ENCODE measurements at places on chromosomes 2 and 18.

DNA sequence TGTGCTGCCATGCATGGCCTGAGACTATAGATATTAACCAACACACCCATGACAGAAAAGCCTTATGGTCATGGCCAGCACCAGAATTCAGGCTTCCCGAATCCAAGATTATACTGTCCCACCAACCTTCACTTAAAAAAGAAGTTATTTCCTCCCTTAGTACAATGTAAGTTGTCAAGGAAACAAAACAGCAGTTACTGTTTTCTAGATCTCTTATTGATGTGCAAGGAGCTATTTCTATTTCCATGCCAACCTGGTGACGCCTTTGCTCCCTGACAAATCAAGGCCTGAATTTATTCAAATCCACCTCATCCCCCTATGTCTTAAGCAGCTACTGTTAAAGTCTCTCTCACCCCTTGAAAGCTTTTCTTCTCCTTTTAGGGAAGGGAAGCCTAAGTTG lies 249.3 kb downstream of the ZNF521 start:
- no peak for DNase-seq

- no peak for DNase-seq
These were observed 75.2 kb downstream of the TMEFF2 start for GRCh38 chr2:192119536-192119935.

GRCh38 chr2:85547859-85548607 lies 9.1 kb downstream of the MAT2A start:
- no peak for DNase-seq

DNA sequence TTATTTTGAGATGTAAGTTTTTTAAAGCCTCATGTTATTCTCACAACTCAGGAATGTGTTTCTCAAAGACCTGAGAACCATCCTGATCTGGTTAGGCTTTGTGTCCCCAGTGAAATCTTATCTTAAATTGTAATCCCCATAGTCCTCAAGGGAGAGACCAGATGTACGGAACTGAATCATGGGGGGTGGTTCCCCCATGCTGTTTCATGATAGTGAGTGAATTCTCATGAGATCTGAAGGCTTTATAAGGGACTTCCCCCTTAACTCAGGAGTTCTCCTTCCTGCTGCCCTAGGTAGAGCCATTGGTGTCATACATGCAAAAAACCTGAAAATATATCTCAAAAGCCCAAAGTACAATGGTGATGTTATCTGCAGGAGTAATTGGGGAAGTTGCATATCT lies 836.7 kb downstream of the CBLN2 start:
- no peak for DNase-seq

DNA sequence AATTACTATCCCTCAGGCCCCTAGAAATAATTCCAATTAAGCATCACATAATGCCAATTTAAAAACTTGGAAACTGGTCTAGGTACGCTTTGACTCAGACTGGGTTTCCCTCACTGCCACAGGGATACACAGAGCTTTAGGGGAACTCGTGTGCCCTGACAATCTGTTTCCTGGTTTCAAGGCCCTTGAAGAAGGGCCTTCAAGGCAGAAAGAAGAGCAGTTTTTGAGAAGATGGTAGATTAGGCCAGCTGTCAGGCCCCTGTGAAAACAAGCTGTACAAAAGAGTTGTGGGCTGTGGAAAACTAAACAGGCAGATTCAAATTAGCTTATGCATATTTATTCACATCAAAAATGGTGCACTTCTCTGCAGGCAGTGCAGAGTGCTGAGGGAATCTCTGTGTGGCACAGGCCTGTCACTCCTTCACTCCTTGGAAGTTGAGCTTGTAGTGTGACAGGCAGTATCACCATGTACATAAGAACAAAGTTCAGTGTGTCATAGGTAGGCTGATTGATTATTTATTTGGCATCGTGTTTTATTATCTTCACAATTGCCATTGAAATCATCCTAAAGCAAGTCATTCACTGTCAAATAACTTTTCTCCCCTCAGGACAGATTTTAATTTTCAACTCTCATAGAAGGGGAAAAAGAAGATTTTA lies 614.4 kb upstream of the GYPC start:
- no peak for DNase-seq

- DNase-seq: no peak
These were observed 162.3 kb upstream of the TRIB2 start for GRCh38 chr2:12554224-12555011.

GRCh38 chr18:27656905-27657304 lies 471.8 kb upstream of the CHST9 start:
- no peak for DNase-seq

GRCh38 chr2:144702051-144702450 lies 182.1 kb upstream of the ZEB2 start:
- DNase-seq: no peak

GRCh38 chr2:20065885-20066602 lies 14.6 kb upstream of the LAPTM4A start:
- no peak for DNase-seq

- DNase-seq: no peak
These were observed 28.8 kb upstream of the TBC1D8 start for GRCh38 chr2:101179982-101180381.

GRCh38 chr2:225532096-225532495 lies 132.6 kb downstream of the NYAP2 start:
- DNase-seq: no peak

DNA sequence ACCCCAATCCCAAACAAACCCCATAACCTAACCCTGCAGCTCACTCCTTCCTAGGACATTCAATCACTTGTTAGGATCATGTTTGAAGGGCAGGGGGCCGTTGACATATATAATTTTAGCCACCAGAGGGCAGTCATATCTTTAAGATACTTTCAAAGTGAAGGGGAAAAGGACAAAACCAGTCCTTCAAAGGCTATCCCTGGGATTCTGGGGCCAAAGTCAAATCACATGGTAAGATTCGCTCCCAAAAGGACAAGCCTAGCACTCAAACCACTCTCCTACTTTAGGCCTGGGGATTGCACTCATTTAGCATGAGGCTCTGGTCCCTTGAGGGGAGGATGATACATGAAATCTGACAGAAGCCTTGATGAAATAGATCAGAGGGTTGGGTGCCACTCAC lies 44.6 kb downstream of the HAUS1 start:
- DNase-seq: peak; percentile 74

DNA sequence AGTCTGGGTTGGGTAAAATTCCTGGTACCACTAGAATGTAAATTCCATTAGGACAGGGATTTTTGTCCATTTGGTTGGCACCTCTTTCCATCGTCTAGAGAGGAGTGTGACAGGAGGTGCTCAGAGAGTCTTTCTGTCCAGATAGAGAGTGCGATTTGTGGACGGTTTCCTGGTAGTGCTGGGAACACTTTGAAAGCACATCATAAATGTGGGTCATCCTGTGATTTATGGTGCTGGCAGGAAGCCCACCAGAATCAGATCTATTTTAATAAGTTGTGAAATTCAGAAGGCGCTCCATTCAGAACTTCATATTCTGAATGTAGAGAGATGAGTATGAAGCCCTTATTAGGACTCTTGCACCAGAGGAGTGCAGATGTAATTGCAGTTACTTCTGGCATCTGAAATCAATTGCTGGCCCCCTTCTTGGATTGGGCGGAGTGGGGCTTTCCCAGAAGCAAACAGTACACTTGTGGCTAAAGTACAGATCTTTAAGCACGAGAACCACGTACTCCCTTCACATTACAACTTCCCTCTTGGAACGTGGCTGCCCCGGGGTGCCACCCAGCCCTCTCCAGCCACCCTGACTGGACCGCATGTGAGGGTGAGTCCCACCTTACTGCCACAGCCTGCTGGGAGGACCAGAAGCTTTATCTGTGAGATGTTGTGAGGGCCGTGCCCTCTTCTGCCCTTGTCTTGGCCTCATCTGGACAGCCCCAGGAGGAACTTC lies 243.2 kb downstream of the MYO3B start:
- DNase-seq: no peak

DNA sequence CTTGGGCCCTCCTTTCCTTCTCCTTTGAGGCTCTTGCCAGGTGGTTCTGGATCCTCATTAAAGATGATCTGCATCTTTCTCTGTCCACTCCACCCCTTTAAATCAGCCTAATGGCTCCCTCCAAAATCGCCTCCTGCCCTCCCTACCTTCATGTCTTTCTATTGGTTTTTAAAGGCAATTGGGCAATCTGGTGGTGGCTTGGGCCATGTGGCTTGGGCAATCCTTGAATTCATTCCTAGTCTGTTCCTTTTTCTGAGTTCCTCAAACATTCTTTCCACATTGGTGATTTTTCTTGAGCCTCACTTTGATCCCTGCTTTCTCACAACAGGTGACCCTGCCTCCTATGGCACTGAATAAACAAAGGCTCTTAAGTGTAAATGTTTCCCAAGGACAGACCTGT lies 266.2 kb upstream of the REV1 start:
- no peak for DNase-seq

GRCh38 chr2:25814681-25815080 lies 63.6 kb downstream of the ASXL2 start:
- DNase-seq: no peak

- DNase-seq: no peak
These were observed 296.5 kb downstream of the MTX2 start for GRCh38 chr2:176565641-176566323.

- no peak for DNase-seq
These were observed 95.6 kb downstream of the NDUFA10 start for GRCh38 chr2:239929504-239929903.

- peak; percentile 43 for DNase-seq
These were observed 7.7 kb upstream of the TTC39C start for GRCh38 chr18:24006712-24007313.

GRCh38 chr2:80621656-80622055 lies 317.1 kb upstream of the LRRTM1 start:
- no peak for DNase-seq

GRCh38 chr2:121324601-121325000 lies 39.6 kb upstream of the TFCP2L1 start:
- DNase-seq: no peak

DNA sequence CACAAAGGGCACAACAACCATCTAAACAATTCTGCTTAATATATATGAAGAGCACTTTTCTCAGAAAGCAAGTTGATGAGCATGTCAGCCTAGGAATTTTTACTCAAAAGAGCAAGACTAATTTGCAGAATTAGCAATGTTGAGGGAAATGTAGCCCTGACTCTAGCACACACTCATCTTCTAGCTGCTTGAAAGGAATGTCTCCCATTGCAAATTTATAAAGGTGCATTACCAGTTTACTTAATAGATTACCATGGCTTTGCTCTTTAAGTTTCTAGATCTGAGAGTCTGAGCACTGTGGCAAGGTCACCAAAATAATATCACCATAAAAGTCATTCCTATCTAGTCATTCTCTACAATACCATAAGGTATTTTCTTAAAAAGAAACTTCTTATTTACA lies 40.8 kb downstream of the USP40 start:
- DNase-seq: no peak

GRCh38 chr2:205889114-205889513 lies 196.9 kb downstream of the INO80D start:
- no peak for DNase-seq

GRCh38 chr2:59314031-59314766 lies 1073.1 kb upstream of the FANCL start:
- DNase-seq: no peak

DNA sequence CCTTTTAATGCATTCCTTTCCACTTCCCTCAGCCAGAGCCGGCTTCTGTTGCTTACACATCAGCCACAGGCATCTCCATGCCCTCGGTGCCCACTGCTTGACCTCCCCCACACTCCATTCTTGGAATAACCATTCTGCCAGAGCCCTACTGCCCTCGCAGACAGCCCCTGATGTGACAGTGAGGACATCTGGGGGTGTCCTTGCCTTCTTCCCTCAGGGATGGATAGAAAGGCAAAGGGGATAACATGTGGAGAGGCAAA lies 6.4 kb upstream of the NPPC start:
- DNase-seq: no peak

DNA sequence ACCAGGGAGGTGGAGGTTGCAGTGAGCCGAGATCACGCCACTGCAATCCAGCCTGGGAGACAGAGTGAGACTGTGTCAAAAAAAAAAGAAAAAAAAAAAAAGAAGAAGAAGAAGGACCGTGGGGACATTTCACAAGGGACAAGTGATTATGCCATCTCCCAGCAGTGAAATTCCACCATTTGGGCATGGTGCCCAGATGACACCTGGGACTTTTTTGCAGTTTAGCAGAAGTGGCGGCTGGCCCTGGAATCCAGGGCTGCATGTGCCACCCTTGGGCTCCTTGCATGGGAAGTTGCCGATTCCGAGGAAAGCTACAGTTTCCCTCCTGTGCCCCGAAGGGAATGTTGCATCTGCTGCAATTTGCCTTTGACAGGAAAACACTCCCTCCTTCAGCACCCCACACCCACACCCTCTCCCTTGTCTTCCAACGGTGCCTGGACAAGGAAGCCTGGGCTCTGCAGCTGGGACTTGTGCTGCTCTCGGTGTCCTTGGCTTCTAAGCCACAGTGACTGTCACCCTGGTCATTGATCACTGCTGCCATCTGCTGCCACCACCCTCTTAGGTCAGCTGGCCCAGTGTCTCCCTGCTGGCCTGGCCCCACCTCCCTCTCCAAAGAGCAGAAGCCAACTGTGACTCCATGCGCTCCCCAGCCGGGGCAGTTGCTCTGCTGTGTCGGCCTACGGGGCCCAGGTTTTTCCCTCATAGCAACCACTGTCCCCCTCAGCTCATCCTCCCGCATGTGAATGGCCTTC lies 56.4 kb upstream of the LRRC30 start:
- DNase-seq: no peak

DNA sequence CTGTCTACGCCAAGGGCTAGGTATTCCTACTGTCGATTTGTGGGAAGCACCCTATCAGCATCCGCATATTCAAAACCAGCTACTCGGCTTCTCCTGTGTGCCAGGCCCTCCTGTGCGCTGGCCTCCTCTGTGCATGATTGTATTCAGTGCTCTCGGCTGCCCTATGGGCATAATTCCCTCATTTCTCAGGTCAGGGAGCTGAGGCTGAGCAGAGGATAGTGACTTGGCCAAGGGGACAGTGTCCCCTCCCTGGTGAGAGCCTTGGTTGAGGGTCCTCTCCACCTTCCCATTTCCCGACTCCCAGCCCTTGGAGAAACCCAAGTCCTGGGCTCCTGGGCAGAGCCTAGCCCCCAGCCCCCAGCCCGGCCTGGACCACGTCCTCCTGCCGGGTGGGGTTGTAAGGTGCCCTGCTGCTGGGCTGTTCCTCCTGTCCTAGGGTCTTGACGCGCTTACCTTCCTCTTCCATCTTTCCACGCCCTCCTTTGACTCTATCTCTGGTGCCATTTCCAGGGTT lies 6.3 kb upstream of the HS6ST1 start:
- no peak for DNase-seq

DNA sequence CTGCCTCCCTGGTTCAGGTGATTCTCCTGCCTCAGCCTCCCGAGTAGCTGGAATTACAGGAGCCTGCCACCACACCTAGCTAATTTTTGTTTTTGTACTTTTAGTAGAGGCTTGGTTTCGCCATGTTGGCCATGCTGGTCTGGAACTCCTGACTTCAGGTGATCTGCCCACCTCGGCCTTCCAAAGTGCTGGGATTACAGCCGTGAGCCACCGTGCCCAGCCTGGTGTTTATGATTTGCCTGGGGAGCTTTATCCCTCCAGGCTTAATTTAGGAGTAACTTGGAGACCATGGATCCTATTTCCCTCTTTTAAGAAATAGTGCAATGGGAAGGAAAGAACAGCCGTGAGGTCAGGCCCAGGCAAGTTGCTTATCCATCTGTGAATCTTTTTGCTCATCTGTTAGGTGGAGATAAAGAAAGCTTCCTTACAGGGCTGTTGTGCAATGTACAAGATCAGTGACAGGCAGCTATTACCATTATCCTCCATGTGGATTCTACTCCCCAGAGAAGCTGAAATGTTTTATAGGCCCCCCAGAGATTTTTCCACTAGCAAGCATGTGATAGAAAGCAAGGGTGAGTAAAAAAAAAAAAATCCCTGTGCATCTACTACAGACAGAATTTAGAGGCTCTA lies 104.9 kb upstream of the MGAT5 start:
- no peak for DNase-seq

- DNase-seq: no peak
These were observed 73.3 kb upstream of the ATIC start for GRCh38 chr2:215238485-215239098.

All from CD4-positive, alpha-beta T cell treated with Interleukin-10 for 1 hour (primary cell).